ENCODE measurements at places on chromosomes 3 and 15.

- DNase-seq: no peak
Measured at GRCh38 chr3:162540421-162540820, 1043.8 kb downstream of the OTOL1 start.

DNA sequence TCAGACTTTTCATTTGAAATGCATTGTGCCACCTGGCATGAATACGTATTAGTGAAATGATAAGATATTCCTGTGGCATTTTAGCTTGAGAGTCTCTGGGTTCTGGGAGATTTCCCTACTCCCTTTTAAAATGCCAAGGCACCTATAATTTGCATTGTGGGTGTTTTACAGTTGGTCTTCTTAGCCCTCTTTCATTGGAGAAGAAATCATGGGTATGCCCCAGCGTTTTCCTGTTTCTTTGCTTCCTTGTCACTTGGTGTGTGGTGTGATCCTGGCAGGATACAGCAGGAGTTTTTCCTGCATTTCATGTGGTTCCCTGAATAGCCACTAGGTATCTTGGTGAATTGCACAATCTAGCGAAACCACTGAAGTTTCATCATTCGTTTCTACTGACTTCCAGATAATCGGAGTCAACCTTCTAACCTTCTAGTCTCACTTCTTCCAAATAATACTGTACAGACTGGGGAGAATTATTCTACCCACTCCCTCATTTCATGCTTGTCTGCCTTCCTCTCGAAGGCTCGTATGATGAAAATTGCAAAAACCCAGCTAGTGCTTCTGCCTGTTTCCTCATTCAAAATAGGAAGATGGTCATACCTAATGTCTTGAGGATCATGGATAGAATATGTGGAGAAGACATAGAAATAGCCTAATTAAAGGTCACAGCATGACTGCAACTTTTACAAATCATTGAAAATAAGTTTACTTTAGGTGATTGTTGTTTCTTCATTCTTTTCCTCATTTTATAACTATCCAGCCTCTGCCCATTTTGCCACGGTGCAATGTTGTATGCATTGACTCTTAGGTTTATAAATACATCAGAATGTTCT is 2.6 kb downstream of the BHLHE40 start:
- DNase-seq: no peak

DNA sequence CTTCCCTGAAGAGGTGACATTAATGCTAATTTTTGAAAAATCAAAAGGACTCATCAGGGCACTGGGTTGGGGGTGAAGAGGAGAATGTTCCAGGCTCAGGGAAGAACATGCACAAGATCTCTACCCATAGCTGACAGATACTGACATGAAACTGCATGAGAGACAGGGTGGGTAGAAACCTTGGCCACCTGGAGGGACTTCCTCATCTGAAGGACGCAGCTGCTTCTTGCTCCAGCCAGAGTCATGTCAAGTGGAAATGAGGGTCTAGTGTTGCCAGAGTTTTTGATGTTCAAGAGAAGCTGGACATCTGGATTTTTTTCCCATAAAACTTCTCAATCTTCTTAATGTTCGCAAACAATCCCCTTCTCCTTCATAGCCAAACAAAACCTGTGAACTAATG is 29.7 kb downstream of the AMOTL2 start:
- DNase-seq: no peak

- DNase-seq: no peak
Measured at GRCh38 chr3:15756505-15756904, 41.3 kb downstream of the ANKRD28 start.

GRCh38 chr3:139465636-139466035 is 10.7 kb downstream of the RBP2 start:
- DNase-seq: no peak

GRCh38 chr15:28880680-28881079 is 5.1 kb upstream of the APBA2 start:
- DNase-seq: no peak

GRCh38 chr3:74443102-74443501 is 171.4 kb downstream of the CNTN3 start:
- no peak for DNase-seq

DNA sequence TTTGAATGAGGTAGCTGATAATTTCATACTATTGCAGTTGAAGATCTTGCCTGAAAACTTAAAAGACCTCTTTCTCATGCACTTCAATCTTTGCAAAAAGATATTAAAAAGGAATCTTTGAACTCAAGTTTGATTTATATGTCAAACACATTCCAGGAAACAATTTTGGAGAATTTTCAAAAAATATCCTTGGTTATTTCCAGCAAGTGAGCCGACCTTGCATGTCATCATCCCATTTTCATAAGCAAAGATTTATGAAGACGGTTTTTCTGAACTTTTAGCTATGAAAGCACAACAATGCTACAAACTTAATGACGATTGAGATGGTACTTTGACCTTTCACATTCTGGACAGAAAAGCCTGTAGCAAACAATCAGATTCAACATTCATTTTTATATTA is 95.6 kb downstream of the RFX7 start:
- DNase-seq: no peak

Measured in H54 (cell line).